ENCODE measurements at places on chromosomes 2 and 18.
A peak's percentile ranks its signal among the peaks of the same experiment; 100 is the strongest.

DNA sequence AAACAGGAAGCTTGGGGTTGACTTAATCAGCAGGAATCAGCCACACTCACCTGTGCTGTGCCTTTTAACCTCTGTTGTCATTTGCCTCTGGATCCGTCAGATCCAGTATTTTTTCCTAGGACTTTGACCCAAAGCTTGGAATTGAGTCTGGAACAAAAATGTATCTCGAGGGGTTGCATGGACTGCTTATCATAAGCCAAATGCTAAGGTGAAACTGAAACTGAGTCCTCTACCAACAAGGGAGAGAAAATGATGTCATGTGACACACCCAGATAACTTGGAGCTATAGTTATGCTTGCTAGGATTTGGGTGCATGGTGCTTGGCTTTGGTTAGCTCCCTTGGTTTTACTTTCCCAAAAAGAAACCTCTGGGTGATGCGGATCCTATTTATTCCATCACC, 2158.6 kb upstream of the PIK3C3 start:
- no peak for DNase-seq

GRCh38 chr18:48805826-48806535, 144.8 kb downstream of the SMAD7 start:
- no peak for DNase-seq

DNA sequence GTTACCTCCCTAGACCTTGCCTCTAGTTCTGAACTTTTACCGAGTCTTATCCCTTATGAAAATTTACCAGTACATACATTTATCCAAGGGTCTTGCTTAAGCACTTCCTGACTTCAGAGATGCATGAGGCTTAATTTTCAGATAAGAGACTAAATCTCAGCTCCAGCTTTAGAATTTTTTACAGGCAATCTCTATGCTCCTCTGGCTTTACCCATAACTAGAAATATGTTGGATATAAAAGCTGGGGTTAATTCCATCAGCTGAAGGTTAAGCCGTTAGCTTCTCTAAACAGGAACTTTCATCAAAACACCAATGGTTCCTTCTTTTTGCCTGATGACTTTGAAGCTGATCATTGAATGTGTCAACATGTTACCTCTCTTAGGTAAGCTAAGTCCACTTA, 205.1 kb downstream of the GCA start:
- DNase-seq: no peak

- no peak for DNase-seq
These were observed 7.7 kb downstream of the LPIN1 start for GRCh38 chr2:11753886-11754699.

GRCh38 chr18:48803518-48803917, 147.2 kb downstream of the SMAD7 start:
- no peak for DNase-seq

GRCh38 chr2:3159782-3160545, 217.7 kb downstream of the EIPR1 start:
- no peak for DNase-seq

DNA sequence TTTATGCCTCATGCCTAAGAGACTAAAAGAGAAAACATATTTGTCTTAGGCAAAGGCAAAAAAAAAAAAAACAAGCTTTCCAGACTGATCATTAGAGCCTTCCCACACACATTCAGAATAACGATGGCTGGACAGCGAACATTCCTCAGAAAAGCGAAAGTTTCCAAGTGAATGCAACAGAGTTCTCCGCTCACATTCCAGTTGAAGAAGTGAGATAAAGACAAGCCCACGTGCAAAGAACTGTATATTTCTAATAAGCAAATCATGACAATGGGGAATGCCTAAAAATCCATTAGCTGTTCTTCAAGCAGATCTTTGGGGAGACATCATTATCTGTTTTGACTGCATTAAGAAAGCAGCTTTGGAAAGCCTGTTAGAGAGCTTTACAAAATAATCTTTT, 347.9 kb downstream of the METTL4 start:
- no peak for DNase-seq

DNA sequence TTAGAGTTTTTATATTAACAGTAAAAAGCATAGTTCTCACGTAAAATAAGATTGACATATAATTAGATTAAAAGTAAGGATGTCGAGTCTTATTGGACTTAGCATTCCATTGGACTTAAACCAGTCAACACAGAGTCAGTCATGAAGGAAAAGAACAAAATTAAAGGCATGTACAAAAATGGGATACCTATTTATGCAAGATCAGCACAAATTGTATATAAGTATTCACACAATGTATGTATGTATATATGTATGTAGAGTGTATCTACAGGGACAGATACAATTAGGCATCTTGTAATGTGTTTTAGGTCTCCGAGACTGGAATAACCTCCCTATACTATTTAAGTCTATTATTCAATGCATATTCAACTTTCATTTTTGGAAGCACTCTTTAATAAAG, 419.1 kb downstream of the PARD3B start:
- no peak for DNase-seq

DNA sequence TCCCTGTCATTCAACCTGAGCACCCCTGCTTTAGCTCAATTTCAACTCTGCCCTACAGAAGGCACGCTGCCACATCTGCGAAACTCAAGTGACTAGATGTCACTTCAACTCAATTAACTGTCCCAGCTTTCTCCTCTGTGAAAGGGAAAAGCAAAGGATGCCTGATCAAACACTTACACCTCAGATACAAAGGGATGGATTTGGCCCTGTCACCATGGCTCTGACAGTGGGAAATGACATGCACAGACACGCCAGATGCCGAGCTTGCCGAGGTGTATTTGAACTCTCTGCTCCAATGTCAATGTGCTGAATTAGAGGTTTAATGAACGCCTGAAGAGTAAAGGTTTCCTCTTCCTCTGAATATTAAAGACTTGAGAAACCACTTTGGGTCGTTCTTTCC, 481.1 kb downstream of the CBLN2 start:
- DNase-seq: no peak

DNA sequence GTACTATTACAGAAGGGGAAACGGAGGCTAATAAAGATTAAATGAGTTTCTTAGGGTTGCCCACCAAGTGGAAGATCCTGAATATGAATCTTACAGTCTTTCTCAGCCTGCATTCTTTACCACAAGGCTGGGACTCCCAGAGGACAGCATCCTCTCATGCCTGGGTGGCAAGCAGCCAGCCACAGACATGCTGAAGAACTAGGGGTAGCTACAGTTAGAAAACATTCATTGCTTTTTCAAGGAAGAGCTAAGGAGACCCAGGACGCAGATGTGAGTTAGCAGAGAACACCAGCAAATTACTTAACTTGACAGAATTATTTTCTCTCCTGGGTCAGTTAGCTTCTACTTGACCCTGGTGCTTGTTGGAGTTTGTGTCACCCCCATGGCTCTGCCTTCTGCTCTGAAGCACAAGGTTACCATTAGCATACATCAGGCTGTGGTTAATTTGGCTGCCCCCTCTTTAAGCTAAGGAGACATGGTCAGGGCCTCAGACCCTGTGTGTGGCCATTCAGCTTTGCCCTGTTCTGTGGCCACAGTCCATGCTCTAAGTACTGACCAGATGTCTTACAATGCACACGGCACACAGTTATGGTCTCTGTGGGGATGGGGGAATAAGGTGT, 132.3 kb upstream of the TNP1 start:
- DNase-seq: peak; percentile 18

DNA sequence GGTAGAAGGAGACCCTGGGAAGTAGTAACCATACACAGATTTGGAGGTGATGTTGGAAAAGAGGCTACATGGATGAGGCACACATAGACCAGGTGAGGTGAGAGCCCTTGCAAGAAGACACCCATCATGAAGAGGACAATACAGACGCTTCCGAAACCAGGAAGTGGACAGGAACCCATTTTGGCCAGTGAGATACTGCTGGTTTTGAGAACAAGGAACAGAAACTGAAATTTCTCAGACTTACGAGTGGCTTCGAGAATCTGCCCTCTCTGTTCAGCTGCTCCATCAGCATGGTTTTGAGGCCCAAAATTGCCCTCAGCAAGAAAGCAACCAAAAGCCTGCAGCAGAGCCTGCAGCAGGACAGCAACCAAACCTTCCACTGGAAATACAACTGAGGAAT, 479.1 kb upstream of the NRXN1 start:
- DNase-seq: no peak

DNA sequence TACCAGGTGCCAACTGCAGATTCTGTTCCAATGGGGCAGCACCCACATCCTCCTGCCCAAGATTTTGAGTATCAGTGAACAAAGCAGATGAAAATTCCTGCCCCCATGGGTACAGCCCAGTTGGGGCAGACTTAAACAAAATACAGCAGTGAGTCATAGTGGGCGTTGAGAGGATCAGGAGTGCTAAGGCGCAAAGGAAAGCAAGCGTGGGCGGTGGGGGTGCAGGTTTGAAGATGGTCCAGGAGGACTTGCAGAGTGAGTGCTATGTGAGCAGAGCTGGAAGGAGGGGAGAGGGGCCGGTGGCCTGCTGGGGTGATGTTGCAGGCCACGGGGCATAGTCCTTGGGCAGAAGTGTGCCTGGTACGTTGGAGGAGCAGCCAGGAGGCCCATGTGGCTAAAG, 24.7 kb downstream of the STEAP3 start:
- DNase-seq: no peak

DNA sequence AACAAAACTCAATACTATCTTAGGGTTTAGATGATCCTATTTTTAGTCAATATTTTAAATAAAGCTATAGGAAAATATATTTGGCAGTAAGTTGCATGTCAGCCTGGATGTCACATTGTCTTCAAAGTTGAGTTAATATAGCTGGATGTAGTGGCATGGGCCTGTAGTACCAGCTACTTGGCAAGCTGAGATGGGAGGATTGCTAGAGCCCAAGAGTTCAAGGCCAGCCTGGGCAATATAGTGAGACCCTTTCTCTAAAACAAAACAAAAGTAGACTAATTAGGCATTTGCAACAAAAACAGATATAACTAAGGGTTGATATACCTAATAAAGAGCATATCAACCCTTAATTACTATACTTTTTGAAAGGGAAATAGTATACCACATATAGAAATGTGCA, 254.6 kb upstream of the KCNJ3 start:
- no peak for DNase-seq

DNA sequence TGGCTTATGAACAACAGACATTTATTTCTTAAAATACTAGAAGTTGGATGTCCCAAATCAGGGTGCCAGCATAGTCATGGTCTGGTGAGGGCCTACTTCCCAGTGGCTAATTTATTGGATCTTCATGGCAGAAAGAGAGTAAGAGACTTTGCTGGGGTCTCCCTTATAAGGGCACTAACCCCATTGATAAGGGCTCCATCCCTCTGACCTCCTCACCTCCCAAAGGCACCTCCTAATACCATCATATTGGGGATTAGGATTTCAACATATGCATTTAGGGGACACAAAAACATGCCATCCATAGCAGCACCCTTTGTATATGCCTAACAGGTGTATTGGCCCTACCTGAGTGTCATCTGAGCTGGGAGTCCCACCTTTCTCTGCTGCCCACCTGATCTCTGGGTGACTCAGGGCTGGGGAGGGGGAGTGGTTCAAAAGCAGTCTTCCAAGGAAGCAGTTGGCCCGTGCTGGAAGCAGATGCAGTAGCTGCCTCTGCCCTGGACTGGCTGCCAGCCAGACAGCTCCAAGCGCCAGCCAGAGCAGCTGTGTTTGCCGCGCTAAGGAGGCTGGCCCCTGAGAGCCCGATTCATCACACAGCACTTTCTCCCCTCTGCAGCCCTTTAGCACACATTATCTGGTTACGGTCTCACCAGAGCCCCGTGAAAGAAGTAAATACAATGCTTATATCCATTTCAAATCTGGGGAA, 84.6 kb downstream of the SMAD7 start:
- DNase-seq: no peak

GRCh38 chr18:30862900-30863299, 179.6 kb downstream of the DSC3 start:
- DNase-seq: no peak

DNA sequence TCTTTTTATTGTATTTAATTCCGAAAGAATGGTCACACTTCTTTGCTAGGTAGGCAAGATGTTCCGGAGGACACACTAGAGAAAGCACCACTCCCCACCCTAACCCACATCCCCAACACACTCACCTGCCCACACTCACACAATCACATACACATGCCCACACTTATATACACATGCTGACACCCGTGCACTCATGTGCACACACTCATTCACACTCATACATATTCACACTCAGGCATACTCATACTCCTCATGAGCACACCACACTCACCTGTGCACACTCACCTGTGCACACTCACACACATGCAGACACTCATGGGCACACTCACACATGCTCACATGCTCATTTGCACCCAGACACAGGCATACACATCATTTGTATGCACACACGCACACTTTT, 21.4 kb downstream of the DIPK1C start:
- DNase-seq: no peak

- DNase-seq: no peak
These were observed 90.9 kb upstream of the KLF7 start for GRCh38 chr2:207256476-207257207.

DNA sequence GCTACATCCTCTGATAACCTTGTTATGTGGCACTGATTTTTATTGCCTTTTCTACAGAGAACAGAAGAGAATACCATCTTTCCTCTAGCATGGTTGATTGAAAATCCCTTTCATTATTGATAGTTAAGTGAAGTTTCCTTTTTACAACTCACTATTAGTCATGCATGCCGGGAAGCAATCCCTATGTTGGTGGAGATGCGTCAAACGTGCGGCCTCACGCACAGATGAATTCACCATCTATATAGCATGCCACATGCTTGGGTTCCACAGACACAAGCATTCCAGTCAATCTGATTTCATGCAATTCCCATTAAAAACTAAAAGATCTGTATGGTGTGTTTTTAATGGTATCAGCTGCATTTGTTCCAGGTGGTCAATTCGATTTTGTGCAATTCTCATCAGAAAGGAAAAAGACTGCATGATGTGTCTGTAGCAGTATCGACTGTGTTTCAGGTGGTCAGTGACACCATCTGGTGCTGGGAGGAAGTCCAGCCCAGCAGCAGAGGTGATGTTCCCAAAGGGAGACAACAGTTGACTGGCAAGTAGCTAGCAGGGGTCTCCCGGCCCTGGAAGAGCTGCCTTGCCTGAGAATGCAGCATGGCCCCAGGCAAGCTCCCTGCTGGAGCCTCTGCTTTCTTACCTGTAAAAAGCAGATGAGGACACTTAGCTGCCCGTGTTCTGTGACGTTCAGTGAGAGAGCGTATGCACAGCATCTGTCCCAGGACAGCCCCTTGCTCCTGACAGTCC, 151.3 kb upstream of the NCK2 start:
- DNase-seq: no peak

DNA sequence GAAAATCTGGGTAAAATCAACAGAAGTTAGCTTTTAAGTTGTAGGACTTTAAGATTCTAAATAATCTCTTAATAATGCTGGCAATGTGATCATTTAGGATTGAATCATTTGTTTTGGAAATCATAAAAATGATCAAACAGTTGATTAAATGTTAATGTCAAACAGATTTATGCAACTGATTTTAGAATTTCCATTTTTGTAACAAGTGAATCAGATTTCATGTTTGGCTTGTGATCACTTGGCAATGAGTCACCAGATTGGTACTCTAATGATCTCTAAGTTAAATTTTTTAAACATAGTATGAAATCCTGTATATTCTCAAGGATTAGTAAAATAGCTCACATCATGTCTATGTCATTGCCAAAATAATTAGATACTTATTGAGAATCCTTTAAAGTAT, 50.1 kb upstream of the UNC80 start:
- DNase-seq: no peak

GRCh38 chr18:3463051-3463450, 13.1 kb downstream of the TGIF1 start:
- no peak for DNase-seq
